Aorta (tissue), 5 donors: ENCODE measurements at places on chromosomes 2 and 18. TPM values are rescaled to one million over a fixed set of nuclear protein-coding genes. Genes with fewer than 3 reads are reported as not detected.

NTSR2 gene
- total RNA-seq = not detected

ZNF2 gene
- total RNA-seq = 5.9 TPM

CDH19 gene
- total RNA-seq = 7.8 TPM

IL1A gene
- total RNA-seq = 0.19 TPM

GKN2 gene
- total RNA-seq = not detected

OXER1 gene
- total RNA-seq = 4.2 TPM

CSRNP3 gene
- 5.4 TPM for total RNA-seq

GPR155 gene
- 15.9 TPM for total RNA-seq

IL36RN gene
- total RNA-seq = not detected

GPR35 gene
- total RNA-seq = 2.1 TPM

- no peak for DNase-seq
Observed at GRCh38 chr18:63284173-63284799, 35.3 kb downstream of the BCL2 start.

DNA sequence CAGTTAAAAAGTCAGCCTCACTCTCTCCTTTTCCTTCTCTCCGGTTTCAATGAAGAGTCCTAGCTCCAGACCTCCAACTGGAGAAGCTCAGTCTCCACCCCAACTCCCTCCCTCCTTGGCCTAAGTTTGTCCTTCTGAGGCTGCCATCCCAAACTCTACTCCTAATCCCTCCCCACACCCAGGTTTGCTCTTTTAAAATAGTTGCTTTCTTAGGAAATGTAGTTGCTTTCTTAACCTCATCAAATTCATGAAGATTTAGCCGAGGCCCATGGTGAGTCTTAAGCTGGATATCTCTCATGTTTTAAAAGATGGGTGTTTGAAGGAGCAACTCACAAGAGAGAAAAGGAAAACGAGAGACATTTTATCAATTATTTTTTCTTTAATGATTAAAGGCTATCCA lies 937 bp upstream of the LANCL1 start:
- peak; percentile 48 for DNase-seq

DNA sequence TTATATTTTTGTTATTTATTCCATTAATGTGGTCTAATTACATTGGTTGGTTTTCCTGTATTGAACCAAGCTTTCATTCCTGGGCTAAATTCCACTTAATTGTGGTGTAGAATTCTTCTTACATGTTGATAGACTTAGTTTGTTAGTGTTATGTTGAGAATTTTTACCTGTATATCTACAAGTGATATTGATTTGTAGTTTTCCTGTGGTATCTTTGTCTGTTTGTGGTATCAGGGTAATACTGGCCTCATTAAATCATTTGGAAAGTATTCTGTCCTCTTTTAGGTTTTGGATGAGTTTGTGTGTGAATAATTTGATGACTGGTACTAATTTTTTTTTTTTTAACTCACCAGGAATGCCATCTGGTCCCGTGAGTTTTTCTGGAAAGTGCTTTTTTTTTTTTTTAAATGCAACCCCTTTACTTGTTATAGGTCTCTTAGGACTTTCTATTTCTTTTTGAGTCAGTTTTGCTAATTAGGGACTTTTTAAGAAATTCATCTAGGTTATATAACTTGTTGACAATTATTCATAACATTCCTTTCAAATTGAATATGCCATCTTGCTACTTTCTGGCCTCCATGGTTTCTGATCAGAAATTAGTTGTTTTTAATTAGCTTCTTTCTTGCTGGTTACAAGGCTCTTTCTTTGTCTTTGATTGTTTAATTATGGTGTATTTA lies 232.8 kb downstream of the CCDC85A start:
- DNase-seq = no peak

DNA sequence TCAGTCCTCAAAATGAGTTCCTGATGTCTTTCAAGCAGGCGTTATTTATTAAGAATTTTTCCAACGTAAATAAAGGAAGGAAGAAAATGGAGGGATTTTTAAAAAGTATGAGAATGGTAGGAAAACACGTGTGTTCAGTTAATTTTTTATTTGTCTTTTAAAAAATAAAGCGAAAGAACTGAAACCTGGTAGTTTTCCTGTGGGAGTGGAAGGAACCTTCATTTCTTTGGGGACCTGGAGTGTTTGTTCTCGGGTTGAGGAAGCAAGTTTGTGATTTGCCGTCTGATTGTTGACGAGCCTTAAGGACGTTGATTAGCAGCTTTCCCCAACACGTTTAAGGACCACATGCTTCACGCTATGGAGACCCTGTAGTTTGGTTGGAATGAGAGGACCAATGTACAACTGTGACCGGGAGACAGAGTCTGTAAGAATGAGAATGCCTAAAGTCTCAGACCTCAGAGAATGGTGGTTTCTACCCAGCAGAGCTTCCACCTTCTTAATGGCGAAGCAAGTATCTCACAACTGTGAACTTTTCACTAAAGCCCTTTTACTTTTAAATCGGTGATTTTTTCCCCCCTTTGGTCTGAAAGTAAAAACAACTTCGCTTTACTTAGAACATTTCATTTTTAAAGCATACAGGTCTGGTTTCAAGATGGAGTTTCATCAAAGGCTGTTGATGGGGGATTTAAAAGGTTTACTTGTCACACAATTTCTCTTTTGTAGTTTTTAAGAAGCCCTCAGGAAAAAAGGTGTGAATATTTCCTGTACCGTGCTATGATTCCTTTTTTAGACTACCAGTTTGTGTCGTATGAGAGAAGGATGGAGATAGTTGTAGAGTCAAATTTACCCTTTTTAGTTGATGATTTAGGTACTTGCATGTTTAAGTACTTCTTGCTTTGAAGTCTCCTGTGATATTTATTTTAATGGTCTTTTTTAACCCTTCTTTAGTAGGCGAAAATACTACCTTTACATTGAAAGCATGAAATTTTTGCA lies 1.4 kb downstream of the TTC39C start:
- no peak for DNase-seq

DNA sequence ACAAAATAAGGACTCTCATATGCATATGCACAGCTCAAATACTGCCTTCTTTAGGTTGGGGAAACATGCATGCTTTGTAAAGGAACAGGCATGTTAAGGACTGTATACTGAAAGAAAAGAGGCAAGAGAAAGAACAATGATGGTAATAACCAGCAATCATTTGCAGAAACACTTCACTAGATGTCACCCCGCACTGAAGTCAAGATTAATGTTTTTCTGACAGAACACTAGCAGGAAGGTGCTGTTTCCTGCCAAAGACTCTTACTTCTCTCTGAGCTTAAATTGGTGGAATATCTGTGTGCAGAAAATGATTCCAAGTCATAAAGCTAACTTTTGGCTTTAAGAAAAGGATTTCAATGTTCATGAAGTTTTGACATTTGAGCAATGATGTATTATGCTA lies 19.3 kb upstream of the CSRNP3 start:
- no peak for DNase-seq

- DNase-seq = no peak
Observed at GRCh38 chr2:126945118-126945517, 46.4 kb downstream of the TEX51 start.

DNA sequence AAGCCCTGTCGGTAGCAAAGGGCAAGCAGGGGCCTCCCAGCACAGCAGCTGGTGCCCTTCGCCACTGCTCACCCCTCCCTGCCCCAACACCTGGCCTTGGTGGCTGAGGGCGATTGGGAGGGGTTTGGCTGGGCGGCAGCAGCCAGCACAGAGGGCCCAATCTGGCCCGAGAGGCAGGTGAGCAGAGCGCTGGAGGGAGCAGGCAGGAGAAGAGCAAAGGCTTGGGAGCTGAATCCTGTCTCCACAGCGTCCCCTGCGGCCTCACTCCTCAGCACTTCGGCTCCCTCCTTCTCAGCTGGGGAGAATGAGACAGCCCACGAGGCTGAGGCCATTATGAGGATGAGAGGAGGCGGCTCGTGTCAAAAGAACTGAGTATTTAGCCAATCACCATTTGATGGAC lies 74.9 kb upstream of the TAF1B start:
- no peak for DNase-seq

DNA sequence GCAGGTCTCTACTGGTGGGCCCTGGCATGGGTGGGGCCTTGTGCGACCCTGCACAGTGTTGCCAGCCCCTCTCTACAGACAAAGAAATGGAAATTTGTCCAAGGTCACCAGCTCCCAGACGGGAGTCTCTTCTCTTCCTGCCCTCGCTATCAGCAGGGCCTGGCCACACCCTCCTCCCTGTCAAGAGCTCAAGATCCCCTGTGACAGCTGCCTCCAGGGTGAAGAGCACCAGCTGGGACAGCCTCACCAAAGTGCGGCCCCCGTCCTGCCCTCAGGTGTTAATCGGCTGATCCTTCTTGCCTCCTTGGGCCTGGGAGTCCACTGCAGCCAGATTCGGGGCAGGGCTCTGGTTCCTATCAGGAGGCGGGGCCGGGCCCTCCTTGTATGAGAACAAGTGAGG lies 259.1 kb downstream of the TWIST2 start:
- DNase-seq = no peak

- peak; percentile 73 for DNase-seq
Observed at GRCh38 chr18:79553696-79554095, 125.9 kb upstream of the CTDP1 start.

DNA sequence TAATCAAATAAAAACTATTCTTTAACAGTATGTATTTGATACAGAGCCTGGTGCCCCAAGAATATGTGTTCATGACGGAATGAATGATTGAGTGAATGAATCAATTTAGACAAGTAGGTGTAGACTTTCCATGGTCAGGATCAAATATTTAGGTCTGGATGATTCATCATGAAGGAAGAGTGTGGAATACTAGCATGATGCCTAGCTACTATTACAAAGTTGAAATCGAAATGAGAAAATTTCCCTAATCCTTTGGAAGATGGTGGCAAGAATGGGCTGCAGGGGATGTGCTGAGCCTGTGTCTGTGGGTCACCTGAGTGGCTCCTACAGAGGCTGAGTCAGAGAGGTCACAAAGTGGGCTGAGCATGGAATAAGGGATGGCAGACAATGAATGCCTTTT lies 3.1 kb upstream of the MALT1 start:
- no peak for DNase-seq

GRCh38 chr18:69022426-69022825 lies 224.5 kb downstream of the CCDC102B start:
- no peak for DNase-seq

DNA sequence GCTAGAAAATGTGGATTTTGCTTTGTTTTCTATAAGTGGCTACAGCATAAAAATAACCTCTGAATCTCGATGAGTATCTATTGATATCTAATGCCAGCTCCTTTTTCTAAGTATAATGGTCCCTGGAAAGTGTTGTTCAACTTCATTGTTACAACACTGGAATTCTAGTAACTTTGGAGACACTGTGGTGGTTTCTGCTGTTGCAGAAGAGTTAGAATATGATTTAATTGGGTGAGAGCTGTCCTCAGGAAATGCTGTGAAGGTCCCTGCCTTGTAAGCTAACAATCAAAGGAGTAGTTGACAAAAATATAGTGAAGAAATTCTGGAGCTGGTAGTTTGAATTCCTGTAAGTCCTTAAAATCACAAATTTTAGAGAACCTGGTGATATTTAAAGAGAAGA lies 62.1 kb downstream of the C18orf63 start:
- no peak for DNase-seq

- no peak for DNase-seq
Observed at GRCh38 chr2:43007901-43008300, 215.5 kb upstream of the HAAO start.

- no peak for DNase-seq
Observed at GRCh38 chr2:26170795-26171194, 2.1 kb upstream of the GAREM2 start.

- DNase-seq = no peak
Observed at GRCh38 chr2:242024751-242025355, 155.3 kb downstream of the RTP5 start.

DNA sequence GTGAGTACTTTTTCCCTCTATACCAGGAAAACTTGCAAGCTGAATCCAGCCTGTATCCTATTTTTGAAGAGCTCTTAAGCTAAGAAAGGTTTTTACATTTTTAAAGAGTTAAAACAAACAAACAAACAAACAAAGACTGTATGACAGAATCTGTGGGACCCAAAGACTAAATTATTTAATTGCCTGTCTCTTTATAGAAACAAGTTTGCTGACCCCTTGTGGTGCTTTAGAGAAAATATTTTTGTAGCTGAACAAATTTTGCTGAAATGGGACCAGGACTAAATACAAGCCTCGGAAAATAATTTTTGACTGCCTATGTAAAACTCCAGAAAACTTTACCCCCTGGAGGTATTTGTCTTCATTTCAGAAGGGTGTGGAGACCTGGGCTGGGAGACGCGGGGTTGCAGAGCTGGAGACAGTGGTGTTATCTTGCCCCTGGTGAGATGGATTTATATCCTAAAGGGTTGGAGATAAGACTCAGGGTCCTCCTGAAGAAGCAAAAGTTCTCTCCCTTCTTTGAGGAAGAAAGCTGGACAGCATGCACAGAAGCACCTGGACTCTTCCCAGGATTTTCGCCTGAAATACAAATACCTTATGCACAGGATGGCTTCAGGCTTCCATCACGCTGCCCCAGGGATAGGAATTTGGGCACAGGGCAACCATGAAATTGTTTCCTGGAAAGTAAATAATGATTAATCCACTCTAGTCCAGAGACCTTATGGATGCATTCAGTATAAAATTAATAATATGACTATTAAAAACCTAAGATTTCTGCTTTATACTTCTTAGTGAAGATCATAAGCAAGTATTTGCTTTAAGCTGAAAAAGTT lies 54.3 kb downstream of the TMX3 start:
- no peak for DNase-seq

GRCh38 chr18:5543773-5544389 lies at the start of gene EPB41L3:
EPB41L3 (minus strand) TSS chr18:5543997; CDS start chr18:5489183, 54,814 bp downstream.
- peak; percentile 74 for DNase-seq

DNA sequence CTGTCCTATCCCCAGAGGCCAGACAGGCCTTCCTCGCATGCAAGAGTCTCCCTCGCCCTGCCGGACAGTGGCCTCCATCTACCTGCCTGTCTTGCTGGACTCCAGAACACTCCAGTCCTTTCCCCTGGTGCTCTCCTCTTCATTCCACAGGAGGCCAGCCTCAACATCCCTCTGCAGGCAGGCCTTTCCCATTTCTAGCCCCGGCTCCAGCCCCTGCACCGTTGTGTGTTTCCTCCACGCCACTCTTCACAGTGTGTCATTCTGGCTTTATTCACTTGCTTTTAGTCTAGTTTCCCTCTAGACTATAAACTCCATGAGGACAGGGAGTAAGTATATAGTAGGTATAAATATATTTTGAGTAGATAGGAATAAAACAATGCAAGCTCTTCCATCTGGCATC lies 81.2 kb downstream of the LOXHD1 start:
- no peak for DNase-seq

GRCh38 chr18:58496231-58496630 lies 132.7 kb downstream of the ALPK2 start:
- DNase-seq = no peak

- DNase-seq = no peak
Observed at GRCh38 chr2:60079562-60079961, 473.9 kb downstream of the BCL11A start.

DNA sequence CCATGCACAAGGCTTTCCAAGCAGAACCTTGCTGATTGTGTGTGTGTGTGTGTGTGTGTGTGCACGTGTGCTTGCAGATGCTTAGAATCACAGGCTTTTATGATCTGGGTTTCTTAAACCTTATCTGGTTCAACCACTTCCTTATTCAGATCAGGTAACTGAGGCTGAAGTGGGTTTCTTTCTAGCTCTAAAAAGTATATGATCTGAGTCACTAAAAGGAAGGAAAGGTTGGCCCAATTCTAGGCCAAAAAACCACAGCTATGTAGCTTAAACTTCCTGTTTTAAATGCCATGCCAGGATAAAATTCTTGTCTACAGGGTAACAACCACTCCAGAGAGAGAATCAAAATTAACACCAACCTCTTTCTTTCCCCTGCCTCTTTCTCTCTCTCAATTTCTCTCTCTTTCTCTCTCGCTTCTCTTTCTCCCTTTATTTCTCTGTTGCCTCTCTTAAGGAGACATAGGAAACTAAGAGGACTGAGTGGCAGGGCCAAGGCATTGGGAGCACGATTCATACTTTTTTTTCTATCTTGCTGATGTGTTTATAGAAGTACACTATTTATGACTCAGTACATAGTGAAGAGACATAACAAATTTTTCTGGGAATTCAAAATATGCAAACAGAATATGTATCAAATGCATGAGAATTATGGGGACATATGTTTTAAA lies 140.3 kb downstream of the TRIB2 start:
- no peak for DNase-seq
